ENCODE measurements at places on chromosomes 1 and 21.

- peak; percentile 14 for DNase-seq
Measured at GRCh38 chr1:161098210-161099068, at the start of gene KLHDC9. Gene KLHDC9 (plus strand): TSS chr1:161098361. CDS start chr1:161098536, 175 bp downstream.

DNA sequence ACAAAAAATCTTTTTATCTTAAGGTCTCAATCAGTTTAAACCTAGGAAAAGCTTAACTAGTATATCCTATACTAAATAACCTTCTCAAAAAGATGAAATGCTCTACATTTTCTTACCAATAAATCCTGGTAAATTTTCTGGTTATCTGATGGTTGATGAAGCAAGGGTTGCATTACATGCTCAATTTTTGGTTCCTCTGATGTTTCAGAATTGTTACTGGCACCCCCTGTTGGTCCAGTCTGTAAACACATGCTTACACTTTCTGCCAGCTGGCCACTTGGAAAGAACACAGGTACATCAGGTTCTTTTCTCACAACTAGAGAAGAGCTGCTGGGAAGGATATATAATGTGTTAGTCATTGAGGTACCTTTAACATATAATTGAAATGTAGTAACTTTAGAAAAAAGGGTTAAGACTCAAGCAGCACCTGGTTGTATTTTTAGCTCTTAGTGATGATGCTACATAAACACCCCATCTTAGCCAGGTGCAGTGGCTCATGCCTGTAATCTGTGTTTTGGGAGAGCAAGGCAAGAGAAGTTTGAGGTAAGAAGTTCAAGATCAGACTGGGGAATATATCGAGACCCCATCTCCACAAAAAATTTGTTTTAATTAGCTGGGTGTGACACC, 30.9 kb upstream of the TAL1 start:
- no peak for DNase-seq

DNA sequence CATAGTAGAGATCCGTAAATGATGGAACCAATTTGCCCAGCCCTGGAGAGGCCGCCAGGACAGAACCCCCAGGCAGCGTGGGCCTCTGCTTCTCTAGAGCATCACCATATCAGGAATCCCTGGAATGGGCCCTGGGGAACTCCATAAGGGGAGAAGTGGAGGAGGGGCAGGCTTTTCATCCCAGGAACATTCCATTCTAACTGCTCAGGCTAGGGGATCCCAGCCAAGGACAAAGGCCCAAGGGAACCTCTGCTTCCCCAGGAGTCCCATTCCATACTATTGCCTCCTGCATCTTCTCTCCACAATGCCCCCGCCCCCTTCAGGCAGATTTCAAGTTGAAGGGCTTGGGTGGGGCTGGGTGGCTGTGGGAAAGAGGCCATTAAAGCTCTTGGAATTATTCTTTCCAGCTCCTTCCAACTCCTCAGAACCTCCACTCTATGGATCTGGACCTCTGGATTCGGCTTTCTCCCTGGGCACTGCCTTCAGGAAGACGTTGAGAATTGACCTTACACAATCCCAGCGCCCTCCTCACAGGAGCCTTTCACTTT, 6.0 kb downstream of the TRNP1 start:
- no peak for DNase-seq

DNA sequence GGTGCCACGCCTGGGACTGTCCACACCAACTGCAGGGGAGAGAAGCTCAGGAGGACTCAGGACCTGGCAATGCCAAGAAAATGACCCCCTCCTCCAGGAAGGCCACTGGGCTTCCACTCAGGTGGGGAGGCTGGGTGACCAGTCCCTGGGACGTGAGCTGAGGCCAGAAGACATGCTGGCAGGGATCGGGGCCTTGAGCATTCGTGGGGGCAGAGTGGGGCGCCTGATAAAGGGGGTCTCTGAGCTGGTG, 15.3 kb upstream of the COL6A2 start:
- DNase-seq: no peak

GRCh38 chr1:206796116-206796515, 23.8 kb upstream of the IL10 start:
- DNase-seq: no peak

DNA sequence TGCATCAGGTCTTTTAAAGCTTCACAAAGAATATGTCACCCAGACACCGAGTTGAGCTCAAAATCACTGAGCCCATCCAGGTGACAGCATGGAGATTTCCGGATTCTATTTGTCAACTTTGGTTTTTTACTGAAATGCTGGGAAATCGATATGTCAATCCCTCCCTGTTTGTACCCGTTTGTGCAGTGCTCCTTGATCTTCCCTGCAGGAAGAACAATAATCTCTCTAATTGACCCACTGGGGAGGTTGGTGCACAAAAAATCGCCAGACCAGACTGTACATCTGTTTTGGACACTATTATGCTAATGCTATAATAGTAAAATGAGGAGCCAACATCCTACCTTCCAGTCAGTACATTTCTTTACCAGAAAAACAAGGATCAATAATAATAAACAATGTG, 1.8 kb downstream of the BARHL2 start:
- no peak for DNase-seq

- DNase-seq: no peak
Measured at GRCh38 chr21:15060543-15061175, 4.1 kb downstream of the NRIP1 start.

GRCh38 chr21:41147096-41147978, 20.6 kb upstream of the BACE2 start:
- DNase-seq: no peak

- no peak for DNase-seq
Measured at GRCh38 chr21:15966231-15966630, 236.4 kb downstream of the USP25 start.

GRCh38 chr21:35323947-35324346, 274.8 kb upstream of the RUNX1 start:
- DNase-seq: no peak
